CD4-positive, alpha-beta T cell treated with Interleukin-2 at 100 ng/mL for 4 hours (primary cell): ENCODE measurements at places on chromosomes 12 and 14.

DNA sequence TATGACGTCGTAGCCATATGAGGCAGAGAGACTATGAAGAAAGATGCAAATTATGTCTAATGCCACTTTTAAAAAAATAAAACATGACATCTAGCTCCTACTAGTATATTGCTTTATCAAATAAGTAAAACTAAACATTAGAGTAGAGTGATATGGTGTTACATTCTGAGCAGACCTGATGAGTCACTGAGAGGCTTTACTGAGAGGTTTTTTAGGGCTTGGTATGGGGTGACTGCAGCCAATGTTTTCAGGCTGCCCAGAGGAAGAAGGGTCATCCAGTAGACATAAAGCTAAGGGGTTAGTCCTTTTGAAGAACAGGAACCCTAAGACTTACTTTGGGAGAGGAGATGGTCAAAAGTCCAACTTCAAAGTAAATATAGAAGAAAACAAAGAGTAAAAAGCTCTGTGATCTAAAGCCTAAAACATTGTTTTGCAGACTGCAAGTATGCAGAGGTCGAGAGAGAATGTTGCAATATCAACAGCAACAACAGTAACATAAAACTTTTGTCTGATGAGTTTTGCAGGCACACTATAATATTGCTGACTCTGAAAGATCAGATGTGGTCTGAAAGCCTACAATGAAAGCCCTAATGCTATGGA is 774.7 kb downstream of the TMTC2 start:
- no peak for DNase-seq

- DNase-seq = peak; percentile 58
Observed at GRCh38 chr14:52267501-52268278, at the start of gene PTGDR. TSS of gene PTGDR (plus strand) at chr14:52267698. CDS start at chr14:52267815, 117 bp downstream.

GRCh38 chr12:118773956-118774723 is 207.2 kb upstream of the SRRM4 start:
- no peak for DNase-seq

- no peak for DNase-seq
Observed at GRCh38 chr12:31922341-31923062, 36.7 kb upstream of the RESF1 start.

DNA sequence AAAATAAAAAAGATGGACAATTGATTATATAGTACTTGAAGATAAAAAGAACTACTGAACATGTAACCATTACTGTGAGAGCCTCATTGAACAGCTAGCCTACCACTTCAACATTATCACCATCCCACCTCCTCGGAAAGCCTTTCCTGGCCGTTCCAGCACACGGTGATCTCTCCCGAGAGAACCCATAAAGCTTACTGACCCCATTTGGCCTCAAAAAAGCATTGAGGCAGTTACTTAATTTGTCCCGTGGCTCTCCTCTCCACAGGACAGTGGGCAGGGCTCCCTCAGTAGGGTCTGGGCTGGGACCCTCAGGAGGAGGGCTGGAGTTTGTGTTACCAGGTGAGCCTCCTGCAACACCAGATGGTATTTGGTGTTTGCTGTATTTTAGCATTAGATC is 55.8 kb downstream of the RAB35 start:
- DNase-seq = no peak

- no peak for DNase-seq
Observed at GRCh38 chr12:27769142-27769673, 10.8 kb upstream of the KLHL42 start.

DNA sequence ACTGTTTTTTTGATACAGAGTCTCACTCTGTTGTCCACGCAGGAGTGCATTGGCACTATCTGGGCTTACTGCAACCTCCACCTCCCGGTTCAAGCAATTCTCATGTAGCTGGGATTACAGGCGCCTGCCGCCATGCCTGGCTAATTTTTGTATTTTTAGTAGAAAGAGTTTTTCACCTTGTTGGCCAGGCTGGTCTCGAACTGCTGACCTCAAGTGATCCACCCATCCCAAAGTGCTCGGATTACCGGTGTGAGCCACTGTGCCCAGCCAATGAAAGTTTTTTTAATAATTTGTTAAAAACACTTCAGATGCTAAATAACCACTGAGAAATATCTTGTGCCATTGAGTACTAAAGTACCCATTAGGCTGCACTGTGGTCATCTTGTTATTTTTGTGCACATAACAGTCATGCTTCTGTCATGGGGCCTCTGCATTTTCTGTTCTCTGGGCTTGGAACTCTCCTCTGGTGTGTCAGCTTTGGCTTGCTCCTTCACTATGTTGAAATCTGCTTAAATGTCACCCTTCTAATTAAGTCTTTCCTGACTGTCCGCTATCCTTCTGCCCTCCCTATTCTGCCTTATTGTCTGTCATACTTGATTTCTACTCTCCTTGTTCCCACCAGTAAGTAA is 105.1 kb downstream of the KTN1 start:
- DNase-seq = no peak

DNA sequence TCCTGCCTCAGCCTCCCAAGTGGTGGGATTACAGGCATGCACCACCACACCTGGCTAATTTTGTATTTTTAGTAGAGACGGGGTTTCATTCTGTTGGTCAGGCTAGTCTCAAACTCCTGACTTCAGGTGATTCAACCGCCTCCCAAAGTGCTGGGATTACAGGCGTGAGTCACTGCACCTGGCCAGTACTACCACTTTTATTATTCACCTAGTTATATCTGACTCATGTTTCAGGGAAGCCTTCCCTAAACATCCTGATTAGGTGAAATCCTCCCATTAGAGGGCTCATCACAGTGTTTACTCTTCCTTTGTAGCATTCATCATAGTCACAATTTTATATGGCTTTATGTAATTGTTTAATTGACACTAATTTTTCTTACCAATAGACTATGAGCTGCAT is 295.3 kb upstream of the SOX5 start:
- no peak for DNase-seq

GRCh38 chr14:20606190-20606901 is 15.2 kb upstream of the RNASE12 start:
- DNase-seq = no peak

GRCh38 chr12:57887631-57888408 is 41.3 kb upstream of the CTDSP2 start:
- no peak for DNase-seq
